ENCODE measurements at places on chromosomes 1 and 21.

GRCh38 chr1:202045705-202046104 is 35.3 kb downstream of the ELF3 start:
- DNase-seq: no peak

- DNase-seq: no peak
These were observed 8.6 kb upstream of the PADI6 start for GRCh38 chr1:17363351-17363750.

DNA sequence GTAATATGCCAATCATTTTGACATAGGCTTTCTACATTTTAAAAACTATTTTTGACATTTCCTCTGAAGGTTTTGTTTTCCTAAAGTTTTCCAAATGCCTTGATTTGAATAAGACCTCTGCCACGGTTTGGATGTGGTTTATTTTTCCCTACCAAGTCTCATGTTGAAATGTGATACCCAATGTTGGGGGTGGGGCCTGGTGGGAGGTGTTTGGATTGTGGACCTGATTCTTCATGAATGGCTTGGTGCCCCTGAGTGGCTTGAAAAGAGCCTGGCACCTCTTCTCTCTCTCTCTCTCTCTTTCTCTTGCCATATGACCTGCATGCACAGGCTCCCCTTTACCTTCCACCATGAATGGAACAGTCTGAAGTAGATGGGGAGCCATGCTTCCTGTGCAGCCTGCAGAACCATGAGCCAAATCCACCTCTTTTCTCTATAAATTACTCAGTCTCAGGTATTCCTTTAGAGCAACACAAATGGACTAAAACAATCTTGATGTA is 14.8 kb downstream of the MMEL1 start:
- no peak for DNase-seq

GRCh38 chr1:171160211-171160610 is 24.9 kb upstream of the FMO2 start:
- DNase-seq: no peak

- no peak for DNase-seq
These were observed 549.2 kb downstream of the PTPRU start for GRCh38 chr1:29785554-29785953.

GRCh38 chr21:42939582-42940413 is 14.4 kb upstream of the ERVH48-1 start:
- no peak for DNase-seq
